ENCODE measurements at places on chromosomes 11 and 22.

GRCh38 chr22:35940166-35940565 is 88.5 kb downstream of the RBFOX2 start:
- no peak for DNase-seq

DNA sequence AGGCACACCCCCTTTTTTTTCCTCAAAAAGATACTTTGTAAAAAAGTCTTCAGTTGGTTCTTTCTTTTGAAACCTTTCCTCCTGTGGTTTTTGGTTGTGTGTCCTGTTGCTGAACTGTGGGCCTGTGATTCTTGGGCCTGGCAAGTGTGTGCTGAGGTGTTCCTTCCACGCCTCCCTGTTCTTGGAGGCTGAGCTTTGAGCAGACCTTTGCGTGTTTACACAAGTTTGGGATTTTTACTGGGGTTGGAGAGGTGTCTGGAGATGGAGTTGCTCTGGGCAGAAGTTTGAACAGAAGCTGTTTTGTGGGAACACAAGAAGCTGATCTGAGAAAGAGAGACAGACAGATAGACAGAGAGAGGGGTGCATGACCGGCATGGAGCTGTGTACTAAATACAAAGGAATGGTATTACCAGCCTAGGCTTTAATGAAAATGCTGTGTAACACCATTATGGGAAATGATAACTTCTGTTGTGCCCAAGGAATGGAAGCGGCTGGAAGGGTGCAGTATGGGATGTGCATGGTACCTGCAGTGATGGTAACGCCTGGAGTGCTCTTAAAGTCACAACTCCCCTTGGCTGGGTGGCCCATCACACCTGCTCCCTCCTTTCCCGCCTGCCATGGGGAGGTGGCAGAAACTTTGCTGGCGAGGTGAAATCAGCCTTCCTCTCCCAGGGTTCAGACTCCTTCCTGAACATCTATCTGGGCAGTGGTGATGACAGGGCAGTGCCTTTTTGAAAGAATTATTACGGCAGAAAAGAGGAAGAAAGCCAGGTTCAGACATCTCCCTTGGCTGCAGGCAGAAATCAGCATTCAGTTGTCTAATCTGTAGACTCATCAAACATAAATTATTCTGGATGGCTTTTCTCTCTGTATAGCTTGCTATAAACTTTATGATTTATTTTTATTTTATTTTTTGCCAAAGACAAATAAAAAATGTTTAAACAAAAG is 70.4 kb downstream of the LDLRAD3 start:
- no peak for DNase-seq

GRCh38 chr11:72583177-72583553 is 91.1 kb downstream of the PDE2A start:
- no peak for DNase-seq

- DNase-seq, result no peak
These were observed 62.2 kb downstream of the PARVA start for GRCh38 chr11:12439615-12440014.

Data from CD4-positive, alpha-beta T cell treated with Interferon gamma for 1 hour (primary cell).